Memory B cell (primary cell): ENCODE measurements at places on chromosomes 12 and 14.

GRCh38 chr12:43015090-43015737 is 425.7 kb upstream of the PRICKLE1 start:
- no peak for DNase-seq

DNA sequence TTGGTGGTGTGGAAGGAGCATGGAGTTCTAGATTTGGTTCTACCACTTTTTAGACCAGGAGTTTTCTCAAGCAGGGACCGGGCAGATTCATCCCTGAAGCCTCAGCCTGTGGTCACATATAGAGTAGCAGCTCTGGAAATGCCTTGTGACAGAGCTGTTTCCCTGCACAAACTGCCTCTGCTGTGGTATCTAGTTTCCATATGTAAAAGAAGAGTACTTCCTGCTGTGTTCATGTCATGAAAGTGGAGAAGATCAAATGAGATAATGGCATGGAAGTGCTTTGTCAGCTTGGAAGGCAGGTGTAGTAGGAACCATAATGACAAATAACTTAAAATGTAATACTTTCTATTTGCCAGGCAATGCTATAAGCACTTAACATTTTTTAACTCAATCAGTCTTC is 26.1 kb downstream of the OTUB2 start:
- no peak for DNase-seq

DNA sequence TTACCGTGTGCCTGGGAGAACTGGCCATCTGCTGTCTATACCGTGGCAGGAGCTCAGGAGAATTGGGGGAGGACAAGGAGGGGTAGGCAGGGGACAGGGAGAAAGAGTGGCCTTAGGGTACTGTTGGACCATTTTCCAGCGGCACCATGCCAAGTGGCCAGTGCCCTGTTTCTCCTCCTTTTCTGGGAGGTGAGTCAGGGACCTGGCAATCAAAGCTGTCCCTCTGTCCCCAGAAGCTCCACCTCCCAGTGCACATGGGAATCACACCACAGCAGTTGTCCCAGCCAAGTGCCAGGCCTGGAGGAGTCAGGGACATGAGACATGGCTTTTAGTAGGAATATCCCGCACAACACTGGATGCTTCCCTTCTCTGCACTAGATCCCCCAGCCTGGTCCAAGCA is 118.0 kb downstream of the GCH1 start:
- no peak for DNase-seq

DNA sequence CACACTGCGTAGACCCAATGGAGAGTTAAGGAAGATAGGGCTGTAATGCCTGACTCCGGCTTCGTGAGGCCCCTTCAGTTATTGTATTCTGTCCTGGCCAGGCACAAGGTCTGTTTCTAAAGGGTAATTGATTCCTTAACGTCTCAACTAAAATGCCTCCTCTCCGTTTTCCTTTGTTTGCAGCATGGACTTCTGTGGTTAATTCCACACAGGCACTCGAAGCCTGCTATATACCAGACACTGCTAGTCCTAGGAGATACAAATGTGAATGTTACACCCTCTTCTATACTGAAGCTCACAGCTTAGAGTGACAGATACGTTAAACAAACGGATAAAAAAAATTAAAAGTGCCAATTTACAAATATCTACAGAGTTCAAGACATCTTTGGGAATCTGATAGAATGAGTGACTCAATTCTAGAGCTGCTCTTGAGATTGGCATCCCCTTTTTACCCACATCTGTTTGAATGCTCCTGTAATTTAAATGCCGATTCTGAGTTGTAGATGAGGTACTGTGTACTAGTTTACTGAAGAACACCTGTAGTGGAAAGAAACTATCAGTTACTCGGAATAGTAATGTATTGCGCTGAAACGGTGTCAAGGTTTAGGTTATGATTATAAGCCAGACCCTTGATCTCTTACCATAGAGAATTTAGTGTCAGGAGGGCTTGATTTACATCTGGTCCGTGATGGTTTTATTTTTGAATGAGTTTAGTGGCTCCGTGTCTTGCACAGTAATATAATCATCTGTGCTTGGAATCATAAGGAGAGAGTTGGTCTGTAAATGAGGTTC is 784 bp downstream of the PSMA6 start:
- no peak for DNase-seq

DNA sequence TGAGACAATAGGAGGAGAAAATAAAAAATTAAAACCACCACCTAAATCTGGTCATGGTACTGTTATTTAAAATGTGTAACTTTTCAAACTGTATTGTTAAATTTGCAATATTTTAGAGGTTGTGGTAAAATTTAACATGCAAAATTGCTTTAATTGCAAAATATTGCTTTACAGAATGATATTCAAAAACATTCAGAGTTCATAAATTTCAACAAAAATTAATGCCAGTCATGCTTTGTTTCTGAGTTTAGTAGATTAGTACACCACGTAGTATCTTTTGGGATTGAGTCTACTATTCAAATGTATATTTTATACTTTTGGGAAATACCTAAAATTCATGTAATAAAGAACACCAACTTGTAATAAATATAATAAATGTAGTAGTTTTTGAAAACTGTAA is 18.3 kb downstream of the ETFRF1 start:
- no peak for DNase-seq

DNA sequence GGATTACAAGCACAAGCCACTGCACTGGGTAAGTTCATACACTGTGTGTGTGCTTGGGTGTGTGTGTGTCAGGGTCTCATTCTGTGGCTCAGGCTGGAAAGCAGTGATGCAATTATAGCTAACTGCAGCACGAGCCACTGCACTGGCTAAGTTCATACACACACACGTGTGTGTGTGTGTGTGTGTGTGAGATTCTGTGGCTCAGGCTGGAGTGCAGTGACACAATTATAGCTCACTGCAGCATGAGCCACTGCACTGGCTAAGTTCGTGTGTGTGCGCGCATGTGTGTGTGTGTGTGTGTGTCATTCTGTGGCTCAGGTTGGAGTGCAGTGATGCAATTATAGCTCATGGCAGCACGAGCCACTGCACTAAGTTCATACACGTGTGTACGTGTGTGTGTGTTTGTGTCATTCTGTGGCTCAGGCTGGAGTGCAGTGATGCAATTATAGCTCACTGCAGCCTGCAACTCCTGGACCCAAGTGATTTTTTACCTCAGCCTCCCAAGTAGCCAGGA is 85.4 kb downstream of the HECTD1 start:
- no peak for DNase-seq

DNA sequence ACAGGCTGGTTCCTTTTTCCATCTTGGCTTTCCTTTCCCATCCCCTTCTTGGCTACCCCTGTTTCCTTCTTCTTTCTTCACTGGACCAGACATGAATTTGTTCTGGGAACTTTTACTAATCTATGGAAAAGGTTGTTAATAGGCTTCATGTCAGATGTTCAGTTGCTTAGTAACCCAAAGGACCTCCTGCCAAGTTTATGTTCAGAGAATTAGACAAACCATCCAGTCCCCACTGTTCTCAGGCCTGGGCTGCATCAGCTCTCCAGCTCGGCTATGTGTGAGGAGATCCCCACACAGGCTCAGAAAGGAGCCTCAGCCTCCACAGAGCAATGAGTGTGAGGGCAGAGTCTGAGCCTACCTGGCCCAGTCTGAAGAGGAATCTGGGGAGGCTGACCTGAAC is 78.0 kb downstream of the AKAP6 start:
- DNase-seq: no peak

DNA sequence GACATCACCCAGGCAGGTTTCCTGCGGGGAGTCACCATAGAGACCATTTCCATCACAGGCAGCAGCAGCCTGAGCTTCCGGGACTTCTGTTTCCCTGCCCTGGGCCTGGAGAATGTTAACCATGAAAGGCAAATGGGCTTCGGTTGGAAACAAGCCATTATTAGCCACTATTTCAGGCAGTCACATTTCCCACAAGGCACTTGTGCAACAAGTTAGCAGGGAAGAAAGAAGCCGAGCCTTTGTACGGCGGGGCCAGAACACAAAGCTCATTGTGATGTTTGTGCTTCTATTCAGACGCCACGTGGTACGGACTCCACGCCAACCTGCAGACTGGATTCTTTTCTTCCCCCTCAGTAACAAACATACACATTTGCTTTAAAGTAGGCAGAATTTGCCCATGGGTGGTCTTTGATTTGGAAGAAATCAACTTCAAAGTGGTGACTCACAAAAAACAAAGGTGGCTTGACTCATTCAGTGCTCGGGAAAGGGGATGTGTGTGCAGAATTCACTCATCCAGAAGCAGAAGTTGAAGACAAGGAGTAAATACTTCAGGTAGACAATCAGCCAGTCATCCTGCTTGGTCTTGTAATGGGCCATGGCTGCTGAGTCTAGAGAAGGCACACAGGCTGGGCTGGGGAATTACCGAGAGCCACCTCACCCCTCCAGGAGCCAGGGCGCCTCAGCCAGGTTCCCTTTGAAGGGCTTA is 154.2 kb upstream of the PRMT8 start:
- DNase-seq: no peak

- no peak for DNase-seq
These were observed 29.9 kb downstream of the ANO4 start for GRCh38 chr12:100824476-100824875.

DNA sequence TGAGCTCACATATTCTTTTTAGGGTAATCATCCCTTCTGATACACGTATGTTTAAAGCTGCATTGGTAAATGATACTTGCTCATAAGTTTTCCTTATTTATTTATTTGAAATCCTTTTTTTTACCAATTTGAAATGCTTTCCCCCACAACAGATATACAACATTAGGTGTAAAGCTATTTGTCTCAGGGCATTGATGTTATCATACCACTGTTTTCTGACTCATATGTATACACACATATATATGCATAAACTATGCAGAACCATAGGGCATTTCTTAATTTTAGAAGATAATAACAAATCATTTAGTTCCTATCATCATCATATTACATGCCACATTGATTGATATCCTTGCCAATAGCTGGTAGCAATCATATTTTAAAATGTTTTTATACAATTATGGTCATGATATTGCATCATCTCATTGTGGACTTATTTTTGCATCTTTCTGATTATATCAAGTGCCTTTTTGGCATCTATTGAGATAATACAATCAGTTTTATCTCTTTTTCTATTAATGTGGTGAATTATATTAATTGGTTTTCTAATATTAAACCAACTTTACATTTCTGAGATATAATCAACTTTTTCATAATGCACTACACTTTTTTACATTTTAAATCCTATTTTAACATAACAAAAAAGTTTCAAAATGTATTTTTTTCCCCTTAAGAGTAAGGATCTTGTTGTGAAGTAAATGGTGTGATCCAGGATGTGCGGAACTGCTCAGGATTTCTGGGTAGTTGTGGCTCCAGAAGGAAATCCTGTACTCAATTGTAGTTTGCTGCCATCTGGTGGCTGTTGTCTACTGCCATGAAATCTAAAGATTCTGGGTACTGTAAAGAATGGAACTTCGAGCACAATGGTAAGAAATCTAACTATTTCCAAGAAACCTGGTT is 16.7 kb downstream of the OR9K2 start:
- peak; percentile 9 for DNase-seq

DNA sequence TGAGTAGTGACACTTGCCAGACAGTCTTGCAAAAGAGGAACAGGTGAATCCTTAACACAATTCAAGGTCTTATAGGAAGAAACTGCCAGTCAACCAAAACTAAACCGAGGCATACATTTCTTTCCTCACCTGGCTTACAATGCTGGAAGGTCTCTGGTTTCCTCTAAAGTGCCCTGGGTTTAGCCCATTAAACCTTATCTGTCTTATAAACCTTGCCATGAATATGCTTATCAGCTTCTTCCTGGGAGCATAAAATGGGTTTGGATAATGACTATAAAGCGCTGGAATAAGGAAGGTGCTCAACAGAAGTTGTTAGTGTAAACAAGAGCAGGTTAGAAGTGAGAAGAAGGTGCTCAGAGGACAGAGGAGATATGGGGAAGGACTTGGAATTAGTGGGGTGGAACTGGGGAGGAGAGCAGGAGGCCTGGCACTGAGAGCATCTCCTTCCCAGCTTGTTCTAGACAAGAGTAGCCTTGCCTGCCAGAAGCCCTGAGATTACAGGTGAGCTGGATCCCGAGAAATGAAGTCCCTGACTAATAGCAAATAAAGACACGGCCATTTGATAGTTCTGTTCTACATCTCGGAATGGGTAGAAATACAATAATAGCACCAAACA is 14.1 kb upstream of the GPRC5A start:
- no peak for DNase-seq

DNA sequence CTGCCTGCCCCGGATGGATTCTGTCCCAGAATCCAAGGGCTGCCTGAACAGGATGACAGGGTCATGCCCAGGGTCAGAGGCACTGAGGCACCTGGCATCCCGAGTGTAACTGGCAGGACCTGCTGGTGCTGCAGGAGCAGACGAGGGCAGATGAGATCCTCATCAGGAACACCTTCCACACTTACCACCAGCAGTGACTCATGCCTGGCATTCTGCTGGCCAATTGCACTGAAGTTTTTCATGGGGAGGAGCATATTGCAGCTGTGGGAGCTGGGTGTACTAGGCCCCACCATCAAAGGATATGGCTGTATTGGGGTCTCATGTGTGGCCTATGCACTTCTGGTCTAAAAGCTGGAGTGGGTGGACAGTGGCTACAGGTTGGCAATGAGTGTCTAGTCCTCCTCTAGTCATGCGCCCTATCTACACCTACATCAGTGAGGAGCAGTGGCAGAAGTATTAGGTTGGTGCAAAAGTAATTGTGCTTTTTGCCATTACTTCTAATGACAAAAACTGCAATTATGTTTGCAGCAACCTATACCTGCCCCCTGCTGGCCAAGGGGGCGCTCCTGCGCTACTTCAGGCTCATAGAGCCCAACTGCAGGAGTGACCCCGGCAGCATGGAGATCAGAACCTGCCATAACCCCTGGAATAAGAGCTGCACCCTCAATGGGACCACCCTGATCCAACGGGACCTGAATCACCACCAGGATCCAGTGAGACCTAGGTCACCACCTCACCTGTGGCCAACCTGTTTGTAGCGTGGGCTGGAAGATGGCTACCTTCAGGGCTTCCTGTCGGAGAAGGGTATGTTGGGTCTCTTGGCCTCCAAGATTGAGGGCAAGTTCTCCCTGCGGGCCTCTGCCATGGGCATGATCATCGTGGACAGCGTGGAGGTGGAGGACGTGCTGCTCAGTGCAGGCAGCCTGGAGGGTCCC is 8.0 kb upstream of the C12orf42 start:
- DNase-seq: peak; percentile 73

DNA sequence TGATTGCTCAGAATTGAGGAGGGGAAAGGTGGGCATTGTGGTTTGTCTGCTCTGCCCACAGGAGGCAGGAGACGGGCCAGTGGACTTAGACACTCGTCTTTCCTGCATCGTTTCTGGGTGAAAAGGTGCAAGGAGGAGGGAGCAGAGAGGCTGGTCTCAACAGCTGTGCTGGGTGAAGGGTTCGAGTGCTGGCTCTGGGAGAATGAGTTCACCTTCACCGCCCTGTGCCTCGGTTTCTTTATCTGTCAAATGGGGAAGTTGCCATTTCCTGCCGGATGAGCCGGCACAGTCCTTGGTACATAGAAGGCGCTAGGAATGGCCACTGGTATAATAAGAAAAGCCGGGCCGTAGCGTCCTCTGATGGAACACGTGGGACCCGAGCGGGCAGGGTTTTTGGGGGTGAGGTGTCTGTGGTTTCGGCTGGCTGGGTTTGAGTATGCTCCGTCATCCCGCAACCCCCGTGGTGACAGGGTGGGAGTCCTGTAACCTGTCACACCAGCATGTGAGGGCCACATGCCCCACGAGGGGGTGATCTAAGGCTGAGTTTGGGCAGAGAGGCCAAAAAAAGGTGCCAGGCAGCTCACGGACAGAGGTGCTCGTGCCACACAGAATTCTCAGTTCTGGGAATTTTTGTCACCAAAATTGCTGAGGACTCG is 7.3 kb downstream of the BCL7A start:
- DNase-seq: peak; percentile 49

- no peak for DNase-seq
These were observed 229.2 kb upstream of the GARIN6 start for GRCh38 chr12:99418379-99418778.

GRCh38 chr14:105417690-105418121 is 1.9 kb upstream of the MTA1 start:
- no peak for DNase-seq

GRCh38 chr12:15852383-15852782 is 29.8 kb upstream of the STRAP start:
- DNase-seq: no peak
